ENCODE measurements at places on chromosomes 6 and 20.

DNA sequence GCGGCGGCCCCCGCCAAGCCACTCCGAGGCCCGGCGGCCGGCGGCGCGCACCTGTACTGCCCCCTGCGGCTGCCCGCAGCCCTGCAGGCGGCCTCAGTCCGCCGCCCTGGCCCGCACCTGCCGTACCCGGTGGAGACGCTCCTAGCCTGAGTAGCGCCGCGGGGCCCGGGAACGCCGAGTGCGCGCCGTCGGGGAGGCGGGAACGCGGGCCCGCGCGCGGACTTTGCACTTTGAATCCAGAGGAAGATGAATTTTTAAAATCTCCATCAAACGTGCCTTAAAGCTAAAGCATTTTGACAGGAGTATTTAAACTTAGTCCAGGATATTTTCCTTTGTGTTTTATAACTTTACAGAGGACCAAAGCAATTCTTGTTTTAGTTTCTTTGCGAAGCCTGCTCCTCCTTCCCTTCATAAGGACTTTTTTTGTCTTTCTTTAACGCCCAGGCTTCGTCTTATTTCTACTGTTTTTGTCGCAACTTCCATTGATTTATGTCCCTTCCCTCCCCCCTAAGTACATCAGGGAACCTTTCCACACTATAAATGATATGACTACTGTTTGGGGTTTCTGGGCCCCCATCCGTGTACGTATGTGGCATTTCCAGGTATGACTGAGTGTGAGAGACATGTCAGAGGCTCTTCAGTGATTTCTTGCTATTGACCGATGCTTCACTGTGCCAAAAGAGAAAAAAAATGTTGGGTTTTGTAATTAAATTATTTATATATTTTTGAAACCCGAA, 2.0 kb downstream of the FOXQ1 start:
- no peak for DNase-seq

- peak; percentile 35 for DNase-seq
These were observed 11.3 kb downstream of the NT5E start for GRCh38 chr6:85460921-85461797.

DNA sequence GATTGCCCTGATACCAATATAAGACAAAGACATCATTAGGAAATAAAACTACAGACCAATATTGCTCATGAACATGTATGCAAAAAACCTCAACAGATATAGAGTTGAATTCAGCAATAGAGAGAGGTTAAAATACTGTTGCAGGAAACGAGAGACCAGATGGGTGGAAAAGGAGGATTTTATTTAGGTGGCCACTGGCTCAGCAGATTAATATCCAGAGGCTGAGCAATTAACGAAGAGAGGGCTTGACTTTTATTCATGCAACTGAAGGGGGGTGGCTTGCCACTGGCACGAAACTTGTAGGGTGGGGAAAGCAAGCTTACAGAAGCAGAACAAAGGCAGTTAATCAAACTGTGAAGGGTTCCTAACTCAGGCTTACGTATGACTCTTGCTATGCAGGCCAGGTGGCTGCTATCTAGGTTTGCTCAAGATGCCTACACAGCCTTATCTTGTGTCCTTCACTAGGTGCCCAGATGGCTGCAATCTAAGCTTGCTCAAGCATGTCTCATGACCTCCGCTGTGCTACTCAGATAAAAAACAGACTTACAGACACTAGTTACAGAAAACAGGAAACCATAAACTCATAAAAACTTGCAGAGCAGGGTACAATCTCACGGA, 126.4 kb downstream of the MMUT start:
- no peak for DNase-seq

GRCh38 chr20:39822667-39823066, 860.5 kb downstream of the DHX35 start:
- DNase-seq, result no peak

DNA sequence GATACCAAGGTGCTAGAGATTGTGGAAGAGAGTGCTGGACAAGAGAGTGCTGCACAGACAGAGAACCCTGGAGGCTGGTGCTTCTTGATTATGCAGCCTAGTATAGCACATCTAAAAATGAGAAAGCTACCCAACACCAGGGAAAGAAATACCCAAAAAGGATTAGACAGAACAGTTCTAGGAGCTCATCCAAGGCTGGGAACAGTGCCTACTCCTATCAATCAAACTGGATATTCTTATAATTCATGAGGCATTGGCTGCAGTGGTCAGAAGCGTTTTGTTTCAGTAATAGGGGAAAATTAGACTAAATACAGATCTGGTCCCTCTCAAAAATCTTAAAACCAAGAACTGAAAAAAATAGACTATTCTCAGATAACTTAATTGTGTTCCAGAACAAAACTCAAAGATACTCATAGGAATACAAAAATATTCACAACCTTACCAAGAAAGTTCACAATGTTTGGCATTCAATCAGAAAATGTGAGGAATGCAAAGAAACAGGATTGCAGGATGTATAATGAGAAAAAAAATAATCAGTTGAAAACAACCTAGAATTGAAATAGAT, 222.9 kb downstream of the EPHA7 start:
- DNase-seq, result no peak

GRCh38 chr6:158413814-158414565, 101.7 kb downstream of the TULP4 start:
- DNase-seq, result no peak
